Activated CD4-positive, alpha-beta T cell treated with anti-CD3 and anti-CD28 coated beads, Interleukin-2, amount 10 ng/mL, durations not matched to agents 24 days and 14 days (primary cell): ENCODE measurements at places on chromosomes 2 and 18. TPM values are rescaled to one million over a fixed set of nuclear protein-coding genes. Genes with fewer than 3 reads are reported as not detected.

The INPP5D gene
- total RNA-seq, result 43.6 and 45.8 TPM in 2 replicates

The CPSF3 gene
- 81.4 TPM in 2 replicates for total RNA-seq

The CCBE1 gene
- total RNA-seq, result not detected in 2 replicates

The CELF4 gene
- not detected in 2 replicates for total RNA-seq

The WDR75 gene
- total RNA-seq, result 117 and 121 TPM in 2 replicates

The KCNG3 gene
- 0.12 and 0.26 TPM in 2 replicates for total RNA-seq

GRCh38 chr2:85111819-85112281 is 21.3 kb upstream of the TCF7L1 start:
- no peak for DNase-seq

DNA sequence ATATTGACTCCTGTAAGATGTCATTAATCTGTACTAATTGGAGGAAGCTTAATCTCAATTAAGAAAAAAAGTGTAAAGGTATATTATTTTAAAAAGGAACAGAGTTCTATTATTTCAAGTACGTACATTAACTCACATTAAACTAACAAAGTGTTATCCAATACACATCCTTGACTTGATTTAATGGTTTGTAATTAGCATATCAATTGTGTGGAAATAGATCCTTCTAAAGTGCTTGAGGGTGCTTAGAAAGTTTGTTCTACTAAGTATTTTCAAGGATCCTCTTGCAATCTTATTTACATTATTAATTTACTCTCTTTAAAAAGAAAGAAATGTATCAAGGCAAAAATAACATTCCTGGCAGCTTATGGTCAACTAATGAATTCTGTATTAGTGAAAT is 720.3 kb downstream of the KCNJ3 start:
- no peak for DNase-seq

DNA sequence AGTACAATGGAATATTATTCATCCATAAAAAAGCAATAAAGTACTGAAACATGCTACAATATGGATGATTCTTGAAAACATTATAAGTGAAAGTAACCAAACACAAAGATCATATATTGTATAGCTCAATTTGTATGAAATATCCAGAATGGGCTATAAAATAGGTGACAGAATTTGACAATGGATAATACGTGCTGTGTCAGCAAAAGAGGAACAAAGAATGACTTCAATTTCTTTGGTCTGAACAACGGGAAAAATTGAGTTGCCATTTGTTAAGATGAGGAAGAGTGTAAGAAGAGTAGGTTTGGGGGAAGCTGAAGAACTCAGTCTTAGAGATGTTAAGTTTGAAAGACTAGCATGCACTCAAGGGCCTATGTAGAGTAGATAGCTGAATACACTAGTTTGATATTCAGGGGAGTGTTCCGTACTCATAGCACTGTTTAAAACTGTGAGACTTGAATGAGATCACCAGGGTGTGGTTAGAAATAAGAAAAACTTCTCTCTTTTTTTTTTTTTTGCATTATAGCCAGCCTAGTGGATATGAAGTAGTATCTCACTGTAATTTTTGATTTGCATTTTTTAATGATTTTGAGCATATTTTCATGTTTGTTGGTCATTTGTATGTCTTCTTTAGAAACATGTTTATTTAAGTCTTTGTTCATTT is 213.6 kb downstream of the NR4A2 start:
- no peak for DNase-seq

DNA sequence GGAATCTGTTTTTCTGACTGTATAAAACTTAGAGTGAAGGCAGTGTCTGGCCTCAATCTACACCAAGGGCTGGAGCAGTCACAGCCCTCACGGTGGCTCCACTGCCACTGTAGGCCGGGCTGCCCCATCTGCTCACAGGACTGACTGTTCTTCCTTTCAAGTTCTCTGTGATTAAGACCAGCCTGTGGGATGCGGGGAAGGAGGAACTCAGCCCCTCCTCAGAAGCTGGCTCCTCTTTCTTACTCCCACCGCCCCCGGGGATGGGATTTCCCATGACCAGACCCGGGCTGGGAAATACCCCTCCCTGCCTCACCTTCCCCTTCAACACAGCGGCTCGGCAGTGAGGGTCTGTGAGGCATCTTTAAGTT is 106.0 kb downstream of the COPS8 start:
- DNase-seq, result no peak

- no peak for DNase-seq
These were observed 299.6 kb downstream of the NDUFA10 start for GRCh38 chr2:239725551-239725890.

DNA sequence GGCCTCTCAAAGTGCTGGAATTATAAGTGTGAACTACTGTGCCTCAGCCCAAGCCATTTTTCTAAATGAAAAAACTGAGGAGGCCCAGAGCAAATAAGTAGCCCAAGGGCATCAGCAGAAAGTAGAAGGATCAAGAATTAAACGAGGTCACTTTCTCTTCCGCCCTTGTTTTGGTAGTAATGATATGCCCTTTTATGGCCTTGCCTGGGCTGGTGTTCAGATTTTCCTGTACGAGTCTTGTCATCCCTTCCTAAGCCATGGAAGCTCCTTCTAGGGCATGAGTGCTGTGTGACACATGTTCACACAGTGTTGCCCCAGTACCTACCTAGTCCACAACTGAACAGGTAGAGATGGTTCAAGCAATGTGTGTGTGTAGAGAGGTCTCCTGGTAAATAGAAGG is 6.6 kb downstream of the HPCAL1 start:
- no peak for DNase-seq

GRCh38 chr2:173357346-173357745 is 2.7 kb downstream of the CDCA7 start:
- no peak for DNase-seq
